ENCODE measurements at places on chromosomes 5 and 9.

DNA sequence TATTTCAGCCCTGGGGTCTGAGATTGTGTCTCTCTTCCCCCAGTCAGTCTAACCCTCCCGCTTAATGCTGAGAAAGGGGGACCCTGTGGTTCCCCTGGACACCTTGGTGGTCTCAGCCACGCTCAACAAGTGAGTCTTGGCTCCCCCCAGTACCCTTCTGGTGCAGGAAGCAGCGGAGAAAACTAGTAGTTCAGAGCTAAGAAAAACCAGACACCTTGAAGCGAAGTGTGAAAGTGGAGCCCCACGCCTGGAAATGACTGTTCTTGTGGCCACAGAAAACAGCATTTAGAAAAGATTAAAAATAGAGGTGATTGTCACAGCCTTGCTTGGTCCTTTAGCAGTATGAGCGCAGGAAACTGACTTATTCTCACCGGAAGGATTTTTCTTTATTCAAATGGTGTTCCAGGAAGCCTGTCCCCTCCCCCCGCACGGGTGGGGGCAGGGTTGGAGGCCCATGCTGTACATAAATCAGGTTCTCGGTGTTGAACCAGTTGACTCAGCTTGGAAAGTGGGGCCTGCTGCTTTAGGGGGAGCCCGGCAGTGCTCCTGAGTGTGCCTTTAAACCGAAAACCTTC is 8.1 kb downstream of the ARPC5L start:
- DNase-seq: no peak

DNA sequence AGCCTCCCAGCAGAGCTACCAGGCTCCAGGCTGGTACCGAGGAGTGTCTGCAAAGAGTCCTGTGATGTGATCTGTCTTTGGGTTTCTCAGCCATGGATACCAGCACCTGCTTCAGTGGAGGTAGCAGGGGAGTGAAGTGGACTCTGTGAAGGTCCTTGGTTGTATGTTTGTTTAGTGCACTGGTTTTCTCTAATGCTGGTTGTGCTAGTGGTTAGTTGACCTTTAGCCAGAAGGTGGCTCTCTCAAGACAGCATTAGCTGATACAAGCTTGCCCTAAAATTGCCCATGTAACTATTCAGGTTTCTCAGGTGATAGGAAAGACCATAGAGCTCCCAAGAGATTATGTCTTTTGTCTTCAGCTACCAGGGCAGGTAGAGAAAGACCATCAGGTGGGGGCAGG is 87.2 kb downstream of the MTAP start:
- no peak for DNase-seq

GRCh38 chr5:124665035-124665434 is 81.4 kb downstream of the ZNF608 start:
- DNase-seq: no peak

DNA sequence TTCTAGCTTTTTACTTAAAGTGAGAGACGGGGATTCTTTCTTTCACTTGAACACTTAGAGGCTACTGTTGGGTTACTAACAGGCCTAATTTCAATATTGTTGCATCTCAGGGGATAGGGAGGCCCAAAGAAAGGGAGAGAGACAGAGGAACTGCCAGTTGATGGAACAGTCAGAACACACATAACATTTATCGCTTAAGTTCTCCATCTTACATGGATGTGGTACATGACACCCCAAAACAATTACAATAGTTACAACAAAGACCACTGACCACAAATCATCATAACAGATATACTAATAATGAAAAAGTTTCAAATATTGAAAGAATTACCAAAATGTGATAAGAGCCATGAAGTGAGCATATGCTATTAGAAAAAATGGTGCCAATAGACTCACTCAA is 4.3 kb upstream of the RIC1 start:
- DNase-seq: no peak

- DNase-seq: no peak
Observed at GRCh38 chr5:95098012-95098411, 186.9 kb downstream of the MCTP1 start.

- DNase-seq: no peak
Observed at GRCh38 chr5:131523500-131524185, 111.4 kb downstream of the RAPGEF6 start.

Measured in SK-MEL-5 (cell line).